ENCODE measurements at places on chromosomes 5 and 9. TPM values are rescaled to one million over a fixed set of nuclear protein-coding genes. Genes with fewer than 3 reads are reported as not detected.

DNA sequence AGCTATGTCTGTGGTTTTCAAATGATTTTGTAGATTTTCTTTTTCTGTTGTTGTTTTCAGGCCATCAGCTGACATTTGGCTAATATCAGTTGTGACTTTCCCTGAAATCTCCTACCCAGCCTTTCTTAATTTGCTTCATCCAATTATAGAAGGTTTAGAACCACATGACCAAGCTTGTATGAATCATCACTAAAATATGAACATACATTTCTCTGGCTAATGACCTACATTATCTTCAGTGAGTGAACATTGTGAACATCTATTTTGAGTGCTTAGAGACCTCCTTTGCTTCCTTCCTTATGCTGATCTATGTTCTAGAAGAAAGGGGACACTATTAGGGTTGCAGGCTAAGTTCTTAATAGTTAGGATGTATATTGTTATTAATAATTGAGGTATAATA is 532.5 kb downstream of the RAB3C start:
- DNase-seq: no peak

The HTR4 gene
- total RNA-seq: not detected

DNA sequence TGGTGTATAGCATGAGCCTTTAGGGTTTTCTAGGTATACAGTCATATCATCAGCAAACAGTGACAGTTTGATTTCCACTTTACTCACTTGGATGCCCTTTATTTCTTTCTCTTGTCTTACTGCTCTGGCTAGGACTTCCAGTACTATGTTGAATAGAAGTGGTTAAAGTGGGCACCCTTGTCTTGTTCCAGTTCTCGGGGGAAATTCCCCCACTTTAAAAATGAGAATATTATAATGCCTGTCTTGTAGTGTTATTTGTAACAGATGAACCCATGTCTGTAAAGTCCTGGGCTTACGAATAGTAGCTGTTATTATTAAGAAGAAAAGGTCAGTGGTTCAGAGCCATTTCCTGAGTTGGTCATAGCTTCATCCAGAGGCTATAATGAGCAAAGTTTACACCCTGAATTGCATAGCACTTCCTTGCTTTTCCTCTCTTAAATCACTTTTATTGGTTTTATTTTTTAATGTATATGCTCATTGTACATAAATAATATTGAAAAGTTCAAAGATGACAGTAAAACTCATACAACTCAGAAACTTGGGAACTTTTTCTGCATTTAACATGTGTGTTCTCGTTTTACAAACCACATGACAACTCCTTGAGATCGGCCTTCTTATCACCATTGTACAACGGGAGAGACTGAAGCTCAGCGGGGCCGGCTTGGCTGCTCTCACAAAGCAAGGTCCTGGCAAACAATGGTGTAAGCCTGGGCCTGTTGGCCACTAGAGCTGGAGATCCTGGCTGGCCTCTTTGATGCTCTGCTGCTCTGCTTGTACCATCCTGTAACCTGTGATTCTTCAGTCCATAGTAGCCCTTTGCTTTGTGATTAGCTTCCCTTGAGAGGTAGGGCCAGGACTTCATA is 85.2 kb downstream of the CYFIP2 start:
- DNase-seq: no peak

DNA sequence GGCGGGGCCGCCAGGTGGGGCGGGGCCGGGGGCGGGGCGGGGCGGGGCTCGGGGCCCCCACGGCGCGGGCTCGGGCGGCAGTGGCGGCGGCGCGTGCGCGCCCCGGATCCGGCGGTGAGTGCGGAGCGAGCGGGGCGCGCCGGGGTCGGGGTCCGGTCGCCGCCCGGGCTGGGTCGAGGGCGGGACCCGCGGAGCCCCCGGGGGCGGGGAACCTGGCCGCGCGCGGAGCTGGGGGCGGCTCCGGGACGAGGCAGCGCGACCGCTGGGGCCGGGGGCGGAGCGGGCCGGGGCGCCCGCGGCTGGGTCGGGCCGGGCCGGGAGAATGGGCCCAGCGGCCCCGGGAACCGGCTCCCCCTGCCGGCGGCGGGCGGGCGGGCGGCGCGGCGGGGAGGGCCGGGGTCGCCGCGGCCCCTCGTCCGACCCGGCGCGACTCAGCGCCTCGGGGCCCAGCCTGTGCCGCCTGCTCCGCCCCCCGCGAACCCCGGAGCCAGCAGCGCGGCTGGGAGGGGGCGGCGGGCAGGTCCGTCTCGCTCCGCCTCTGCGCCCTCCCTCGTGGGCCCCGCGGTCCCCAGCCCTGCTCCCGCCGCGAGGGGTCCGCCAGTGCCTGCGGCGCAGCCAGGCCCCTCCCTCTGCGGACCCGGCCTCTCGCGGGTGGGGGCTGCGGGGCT is 3.1 kb downstream of the EGFL7 start:
- peak; percentile 58 for DNase-seq

GRCh38 chr5:96176022-96176421 is 214.4 kb upstream of the ELL2 start:
- DNase-seq: no peak

The ARID3C gene
- not detected for total RNA-seq

DNA sequence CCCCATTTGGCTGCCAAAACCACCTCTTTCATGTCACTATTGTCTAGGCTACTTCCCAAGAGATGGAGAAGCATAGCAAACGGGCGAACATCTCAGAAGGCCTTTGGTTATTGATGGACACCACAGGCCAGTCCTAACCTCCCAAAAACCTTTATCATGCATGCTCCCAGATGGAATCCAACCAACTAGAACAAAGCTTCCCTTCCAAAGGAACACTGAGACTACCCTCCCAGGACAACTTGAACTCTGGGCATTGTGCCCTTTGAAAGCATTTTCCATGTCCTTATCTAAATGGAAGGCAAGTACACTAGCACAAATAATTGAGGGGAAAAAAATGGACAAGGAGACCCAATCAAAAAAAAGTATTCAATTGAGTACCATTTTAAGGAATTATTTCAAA is 65.6 kb downstream of the SPOCK1 start:
- no peak for DNase-seq

The PCDHGB7 gene
- 45.2 TPM for total RNA-seq

DNA sequence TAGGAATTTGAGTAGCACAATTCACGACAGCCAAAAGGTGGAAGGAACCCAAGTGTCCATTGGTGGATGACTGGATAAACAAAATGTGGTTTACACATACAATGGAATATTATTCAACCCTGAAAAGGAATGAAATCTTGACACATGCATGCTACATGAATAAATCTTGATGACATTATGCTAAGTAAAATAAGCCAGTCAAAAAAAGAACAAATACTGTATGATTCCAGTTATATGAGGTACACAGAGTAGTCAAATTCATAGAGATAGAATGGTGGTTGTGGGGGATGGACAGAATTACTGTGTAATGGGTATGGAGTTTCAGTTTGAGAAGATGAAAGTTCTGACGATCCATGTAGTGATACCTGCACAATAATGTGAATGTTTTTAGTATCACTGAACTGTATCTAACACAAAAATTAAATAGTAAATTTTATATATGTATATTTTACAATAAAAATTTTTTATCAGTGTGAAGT is 117.7 kb upstream of the GNA14 start:
- DNase-seq: no peak

The RELL2 gene
- total RNA-seq: 17.4 TPM

GRCh38 chr5:111389390-111390082 is 122.8 kb downstream of the STARD4 start:
- DNase-seq: no peak

The CDC20B gene
- not detected for total RNA-seq

The FUT7 gene
- not detected for total RNA-seq

- peak; percentile 21 for DNase-seq
These were observed 103.0 kb upstream of the ERCC6L2 start for GRCh38 chr9:95772320-95773052.

The PCDHA9 gene
- 1.7 TPM for total RNA-seq

GRCh38 chr5:84599964-84600363 is 215.3 kb upstream of the EDIL3 start:
- DNase-seq: no peak

- DNase-seq: no peak
These were observed 34.3 kb downstream of the NFIB start for GRCh38 chr9:14279671-14280070.

DNA sequence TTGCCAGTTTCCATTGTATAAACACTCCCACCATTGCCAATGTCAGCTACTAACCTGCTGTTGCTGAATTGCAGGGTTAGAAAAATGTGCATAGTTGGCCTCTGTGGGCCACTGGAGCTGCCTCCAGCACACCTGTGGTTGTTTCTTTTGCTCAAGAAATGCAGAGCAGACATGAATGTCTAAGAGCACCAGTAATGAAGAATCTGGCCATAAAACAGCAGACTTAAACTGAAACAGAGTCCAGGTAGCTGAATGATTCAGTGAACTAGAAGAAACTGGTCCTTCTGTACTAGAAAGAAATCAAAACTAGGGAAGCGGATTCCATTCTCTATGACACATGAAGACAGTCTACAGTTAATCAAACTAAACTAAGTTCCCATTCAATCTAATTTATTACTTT is 48.2 kb downstream of the NUDT12 start:
- no peak for DNase-seq

The PCDHGB1 gene
- total RNA-seq: 3.1 TPM

The TLX3 gene
- 0.23 TPM for total RNA-seq

- no peak for DNase-seq
These were observed 459.4 kb upstream of the GRIA1 start for GRCh38 chr5:153030755-153031725.

The SMIM33 gene
- total RNA-seq: not detected

DNA sequence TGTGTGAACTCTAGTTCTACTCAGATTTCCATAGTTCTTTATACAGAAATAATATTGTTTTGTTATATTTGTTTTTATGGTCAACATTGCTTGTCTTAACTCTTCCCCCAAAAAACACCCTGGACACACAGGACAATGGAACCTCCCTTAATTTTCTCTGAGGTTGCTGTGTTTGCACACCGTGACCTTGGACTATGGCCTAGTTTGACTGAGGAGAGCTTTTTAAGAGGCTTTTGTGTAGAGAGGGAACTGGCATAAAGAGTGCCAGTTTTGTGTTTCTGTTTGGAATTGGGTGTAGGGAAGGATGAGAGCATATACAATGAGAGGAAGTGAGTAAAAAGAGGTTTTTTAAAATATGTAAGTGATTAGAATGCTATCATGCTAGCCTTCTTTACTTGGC is 101.1 kb upstream of the MEF2C start:
- no peak for DNase-seq

DNA sequence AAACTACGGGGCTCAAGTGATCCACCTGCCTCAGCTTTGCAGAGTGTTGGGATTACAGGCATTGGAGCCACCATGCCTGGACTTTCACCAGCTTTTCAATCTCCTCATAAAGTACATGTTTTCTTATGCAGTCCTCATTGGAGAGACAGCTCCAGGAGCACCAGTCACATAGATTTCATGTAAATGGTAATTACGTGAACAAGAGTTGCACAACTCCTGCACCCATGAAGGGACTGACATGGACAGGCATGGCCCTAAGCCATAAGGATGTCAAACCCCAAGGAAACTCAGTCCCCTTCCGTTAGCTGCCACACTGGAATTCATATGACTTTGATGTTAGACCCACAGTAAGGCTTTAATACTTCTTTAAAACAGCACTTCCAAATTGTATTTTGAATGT is 7.6 kb upstream of the ADGRV1 start:
- no peak for DNase-seq

GRCh38 chr9:6147846-6148245 is 67.8 kb upstream of the IL33 start:
- no peak for DNase-seq

DNA sequence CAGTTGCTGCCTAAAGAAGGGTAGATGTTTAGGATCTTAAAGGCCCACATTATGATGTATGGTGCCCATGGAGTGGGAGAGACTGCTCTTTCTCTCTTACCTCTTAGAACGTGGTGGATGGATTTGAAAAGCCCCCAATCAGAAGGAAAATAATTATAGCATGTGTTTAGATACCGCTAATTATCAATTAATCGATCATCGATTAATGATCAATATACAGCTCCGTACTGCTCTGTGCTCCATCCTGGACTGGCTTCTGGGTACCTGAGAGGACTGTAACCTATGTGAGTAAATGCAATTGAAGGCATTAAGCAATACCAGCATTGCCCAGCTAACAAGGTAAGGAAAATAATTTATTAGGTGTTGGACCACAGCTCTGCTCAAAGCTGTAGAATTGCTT is 149.1 kb downstream of the MAST4 start:
- no peak for DNase-seq

- DNase-seq: no peak
These were observed 27.7 kb upstream of the TMOD1 start for GRCh38 chr9:97473717-97474116.

The ADCY2 gene
- 1.5 TPM for total RNA-seq

GRCh38 chr5:10521466-10522223 is 42.2 kb upstream of the ANKRD33B start:
- no peak for DNase-seq

DNA sequence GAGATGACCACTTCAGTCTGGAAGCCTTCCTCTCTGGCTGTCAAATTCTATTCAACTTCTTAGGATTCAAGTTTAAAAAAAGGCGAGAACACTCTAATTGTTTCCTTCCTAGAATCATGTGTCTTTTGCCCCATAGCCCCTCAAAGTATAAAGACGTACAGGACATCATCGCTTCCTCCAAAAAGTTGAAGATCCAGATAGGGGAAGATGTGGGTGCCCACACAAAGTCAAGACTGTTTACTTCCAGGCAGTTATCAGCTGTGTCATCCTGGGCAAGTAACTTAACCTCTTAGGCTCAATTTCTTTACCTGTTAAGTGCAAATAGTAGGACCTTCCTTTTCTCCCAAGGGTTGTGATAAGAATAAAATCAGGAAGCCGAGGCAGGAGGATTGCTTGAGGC is 40.1 kb downstream of the PPARGC1B start:
- DNase-seq: no peak

DNA sequence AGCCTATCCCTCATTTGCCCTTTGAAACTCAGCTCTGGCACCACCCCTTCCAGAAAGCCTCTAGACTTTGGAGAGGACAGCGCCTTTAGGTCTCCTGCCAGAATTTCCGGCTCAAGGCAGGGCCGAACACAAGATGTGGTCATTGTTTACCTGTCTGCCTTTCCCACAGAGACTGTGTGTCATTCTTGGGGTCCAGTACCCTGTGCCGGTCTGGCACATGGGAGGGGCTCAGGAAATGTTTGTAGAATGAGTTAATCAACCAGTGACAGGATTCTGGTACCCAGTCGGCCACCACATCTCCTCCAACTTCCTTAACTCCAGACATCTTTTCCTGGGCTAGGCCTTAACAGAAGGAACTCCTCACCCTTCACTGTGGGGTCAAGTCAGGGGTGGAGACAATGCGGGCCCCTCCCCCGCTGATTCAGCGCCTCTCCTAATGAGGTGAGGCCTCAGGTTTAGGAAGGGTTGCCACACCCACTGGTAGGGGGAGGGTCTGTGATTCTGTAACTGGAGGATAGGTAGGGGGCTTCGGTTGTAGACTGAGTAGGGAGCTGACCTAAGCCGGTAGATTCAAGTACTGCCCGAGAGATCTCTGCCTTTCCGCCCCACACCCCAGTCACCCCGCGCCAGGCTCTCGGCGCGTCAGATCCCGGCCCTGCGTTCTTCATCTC is 29.3 kb downstream of the PCDH1 start:
- peak; percentile 64 for DNase-seq

- no peak for DNase-seq
These were observed 3.6 kb upstream of the SPATA24 start for GRCh38 chr5:139407517-139407916.
